ENCODE measurements at places on chromosomes 11 and 22. TPM values are rescaled to one million over a fixed set of nuclear protein-coding genes. Genes with fewer than 3 reads are reported as not detected.

TMEM45B gene
- total RNA-seq: 42.8 TPM

DNA sequence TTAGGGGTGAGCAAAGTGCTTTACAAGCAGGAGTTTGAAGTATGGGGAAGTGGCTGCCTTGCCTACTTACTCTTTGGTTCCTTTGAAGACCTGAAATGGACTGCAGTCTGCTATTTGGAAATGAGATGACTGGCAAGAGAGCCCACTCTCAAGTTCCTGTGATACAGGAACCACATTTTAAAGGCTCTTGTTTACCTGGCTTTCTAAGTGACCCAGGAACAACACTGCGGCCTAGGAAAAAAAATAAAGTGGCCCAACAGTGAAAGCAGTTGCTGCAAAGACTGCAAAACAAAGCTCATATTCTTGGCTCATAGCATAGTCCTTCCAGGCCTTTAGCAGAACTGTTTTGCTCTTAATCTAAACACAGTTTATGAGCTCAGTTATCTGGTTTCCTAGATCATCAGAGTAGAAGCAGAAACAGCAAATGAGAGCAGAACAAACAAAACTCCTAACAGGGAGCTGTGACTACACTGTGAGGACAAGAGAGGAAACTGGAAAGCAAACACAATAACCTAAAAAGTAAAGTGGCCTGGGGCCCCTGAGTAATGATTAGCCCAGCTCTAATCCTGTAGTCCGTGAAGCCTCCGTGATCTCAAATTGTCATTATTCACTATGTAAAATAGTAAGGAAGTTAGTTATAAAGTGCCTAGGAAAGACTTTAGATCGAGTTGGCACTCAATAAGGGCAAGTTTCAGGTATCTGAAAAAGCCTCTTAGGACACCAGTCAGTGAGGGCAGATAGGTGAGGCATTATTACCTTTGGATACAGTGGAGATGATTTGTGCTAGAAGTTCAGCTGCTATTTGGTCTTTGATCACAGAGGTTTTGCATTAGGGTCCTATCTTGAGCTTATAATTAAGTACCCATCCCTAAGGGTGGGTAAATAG, 11.5 kb downstream of the CCDC117 start:
- peak; percentile 73 for DNase-seq

TBCEL gene
- 55.1 TPM for total RNA-seq

- DNase-seq: no peak
Observed at GRCh38 chr11:1226226-1226985, 3.5 kb downstream of the MUC5B start.

- no peak for DNase-seq
Observed at GRCh38 chr11:28632338-28632737, 524.1 kb downstream of the METTL15 start.

- no peak for DNase-seq
Observed at GRCh38 chr22:22374163-22374562, 129.6 kb downstream of the VPREB1 start.

Data from stomach (tissue), 19 donors.